Colonic mucosa (tissue), 4 donors: ENCODE measurements at places on chromosomes 4 and X. TPM values are rescaled to one million over a fixed set of nuclear protein-coding genes. Genes with fewer than 3 reads are reported as not detected.
A peak's percentile ranks its signal among the peaks of the same experiment; 100 is the strongest.

NAP1L3 gene
- 0.40 TPM for total RNA-seq

CENPI gene
- 16.1 TPM for total RNA-seq

- no peaks in the 10 kb centered on the region for H3K27me3 ChIP-seq
- DNase-seq, result no peak
- no peak overlapping the region for H3K4me3 ChIP-seq
- no peak overlapping the region for H3K27ac ChIP-seq
These were observed 202.1 kb upstream of the TET2 start for GRCh38 chr4:104944596-104944995.

GRCh38 chrX:31608638-31609037, 536.8 kb upstream of the FTHL17 start:
- no peak overlapping the region for H3K27ac ChIP-seq
- H3K4me3 ChIP-seq, result no peak overlapping the region
- H3K36me3 ChIP-seq, result no peaks in the 10 kb centered on the region
- no peak for DNase-seq
- no peaks in the 10 kb centered on the region for H3K4me1 ChIP-seq

GRCh38 chr4:185872747-185873380, 60.9 kb upstream of the SORBS2 start:
- no peaks in the 10 kb centered on the region for H3K4me1 ChIP-seq
- no peak overlapping the region for H3K4me3 ChIP-seq

- H3K4me1 ChIP-seq, result no peaks in the 10 kb centered on the region
- H3K27ac ChIP-seq, result no peak overlapping the region
- DNase-seq, result no peak
- H3K4me3 ChIP-seq, result no peak overlapping the region
These were observed 145.3 kb downstream of the COL25A1 start for GRCh38 chr4:109157205-109157604.

- no peaks in the 10 kb centered on the region for H3K4me1 ChIP-seq
- H3K27ac ChIP-seq, result no peak overlapping the region
- no peaks in the 10 kb centered on the region for H3K36me3 ChIP-seq
- no peak overlapping the region for H3K4me3 ChIP-seq
These were observed 621.0 kb downstream of the TECRL start for GRCh38 chr4:63788271-63788670.

DNA sequence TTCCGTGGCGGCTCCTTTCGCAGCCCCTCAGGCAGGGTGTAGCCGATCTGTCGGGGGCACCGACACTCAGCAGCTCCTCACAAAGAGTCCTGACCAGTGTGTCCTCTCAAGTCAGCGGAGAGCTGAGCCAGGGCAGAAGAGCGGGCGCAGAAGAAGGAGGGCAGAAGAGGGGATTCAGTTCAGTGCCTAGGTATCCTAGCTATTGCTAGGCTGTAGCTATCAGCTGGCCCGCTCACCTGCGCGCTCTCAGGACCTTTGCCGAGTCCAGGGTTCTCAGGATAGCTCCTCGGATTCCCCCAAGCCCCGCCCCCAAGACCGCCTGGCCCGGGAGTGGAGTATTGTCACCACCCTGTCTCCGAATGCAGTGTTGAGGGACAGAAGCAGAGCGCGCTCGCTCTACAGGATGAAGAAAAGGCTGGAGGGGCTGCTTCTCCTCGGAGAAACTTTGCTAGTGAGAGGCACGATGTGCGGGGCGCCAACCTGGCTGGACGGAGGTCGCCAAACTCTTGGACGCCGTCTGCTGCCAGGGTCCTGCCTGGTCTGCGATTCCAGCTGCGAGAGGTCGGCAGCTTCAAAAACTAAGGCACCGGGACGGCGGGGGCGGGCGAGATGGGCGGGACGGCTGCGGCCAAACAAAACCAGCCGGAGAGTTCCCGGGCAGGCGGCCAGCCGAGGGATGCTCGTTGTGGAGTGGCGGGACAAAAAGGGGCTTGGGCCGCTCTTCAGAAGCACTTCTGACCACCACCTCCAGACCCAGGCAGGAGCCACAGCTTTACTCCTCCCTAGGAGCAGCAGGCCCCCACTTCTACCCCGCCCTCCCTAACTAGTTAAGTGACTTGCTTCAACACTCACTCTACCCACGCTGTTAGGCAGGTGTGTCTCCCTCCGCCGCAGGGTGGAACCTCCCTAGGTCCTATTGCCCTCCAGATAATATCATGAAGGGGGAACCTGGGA, at the start of gene XKRX:
TSS of gene XKRX (minus strand) at position 258 of the 954 bp plus-strand sequence. CDS start 613 bp downstream, outside the sequence.
- DNase-seq, result peak; percentile 80
- H3K27ac ChIP-seq, result peak within 1 kb of the TSS; percentile 9
- peak within 1 kb of the TSS; percentile 36 for H3K4me3 ChIP-seq
- H3K36me3 ChIP-seq, result no peaks in the 10 kb centered on the region
- H3K4me1 ChIP-seq, result no peaks in the 10 kb centered on the region
- H3K27me3 ChIP-seq, result peaks cover 3% of the 10 kb centered on the region

- no peak overlapping the region for H3K4me3 ChIP-seq
- peaks cover 2% of the 10 kb centered on the region for H3K4me1 ChIP-seq
- H3K36me3 ChIP-seq, result no peaks in the 10 kb centered on the region
These were observed 51.0 kb upstream of the CDKN2AIP start for GRCh38 chr4:183393446-183393845.
